Osteoblast (primary cell): ENCODE measurements at places on chromosomes 2 and 18. TPM values are rescaled to one million over a fixed set of nuclear protein-coding genes. Genes with fewer than 3 reads are reported as not detected.
A peak's percentile ranks its signal among the peaks of the same experiment; 100 is the strongest.

SMCHD1 gene
- 52.2 and 53.6 TPM in 2 replicates for total RNA-seq

STPG4 gene
- total RNA-seq = 0.59 and 0.72 TPM in 2 replicates

STEAP3 gene
- total RNA-seq = 27.4 and 40.9 TPM in 2 replicates

SLC23A3 gene
- 1.4 and 1.5 TPM in 2 replicates for total RNA-seq

DNA sequence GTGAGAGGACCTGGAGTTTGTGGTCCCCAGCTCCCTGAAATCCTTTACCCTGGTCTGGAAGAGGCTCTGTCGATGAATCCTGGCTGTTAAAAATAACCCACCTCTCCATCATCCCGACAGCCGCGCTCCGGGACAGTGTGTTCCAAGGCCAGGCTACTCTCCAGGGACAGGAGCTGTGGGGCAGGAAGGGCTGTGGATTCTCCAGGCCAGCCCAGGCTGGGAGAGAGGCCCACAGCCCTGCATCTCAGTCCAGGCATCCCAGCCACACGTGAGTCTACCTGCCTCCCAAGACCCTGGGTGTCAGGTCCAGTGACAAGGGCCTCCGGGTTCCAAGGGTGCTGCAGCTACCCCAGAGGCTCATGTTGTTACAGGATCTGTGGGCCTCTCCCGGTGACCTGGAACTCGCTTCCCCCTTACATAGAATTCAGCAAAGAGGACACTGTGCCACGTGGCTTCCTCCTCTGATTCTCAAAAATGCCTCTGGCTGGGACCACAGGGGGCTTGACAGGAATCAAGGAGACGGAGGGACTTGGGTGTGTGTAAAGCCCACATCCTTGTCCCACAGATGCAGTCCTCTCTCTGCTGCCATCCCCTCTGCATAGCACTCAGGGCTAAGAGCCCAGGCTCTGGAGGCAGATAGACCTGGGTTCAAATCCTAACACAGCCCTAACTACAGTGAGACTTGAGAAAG, 17.3 kb downstream of the ADRA2B start:
- H3K27me3 ChIP-seq = peaks cover 6% of the 10 kb centered on the region
- no peak overlapping the region for H3K27ac ChIP-seq
- H3K4me1 ChIP-seq = no peaks in the 10 kb centered on the region
- DNase-seq = peak; percentile 60

- DNase-seq = no peak
- no peaks in the 10 kb centered on the region for H3K27me3 ChIP-seq
- H3K27ac ChIP-seq = no peak overlapping the region
- H3K4me3 ChIP-seq = no peak overlapping the region
Observed at GRCh38 chr2:6518361-6518760, 347.3 kb downstream of the CMPK2 start.

GRCh38 chr2:117714745-117715417, 99.6 kb upstream of the DDX18 start:
- no peaks in the 10 kb centered on the region for H3K27me3 ChIP-seq
- no peaks in the 10 kb centered on the region for H3K36me3 ChIP-seq
- no peak for DNase-seq
- H3K27ac ChIP-seq = no peak overlapping the region

DNA sequence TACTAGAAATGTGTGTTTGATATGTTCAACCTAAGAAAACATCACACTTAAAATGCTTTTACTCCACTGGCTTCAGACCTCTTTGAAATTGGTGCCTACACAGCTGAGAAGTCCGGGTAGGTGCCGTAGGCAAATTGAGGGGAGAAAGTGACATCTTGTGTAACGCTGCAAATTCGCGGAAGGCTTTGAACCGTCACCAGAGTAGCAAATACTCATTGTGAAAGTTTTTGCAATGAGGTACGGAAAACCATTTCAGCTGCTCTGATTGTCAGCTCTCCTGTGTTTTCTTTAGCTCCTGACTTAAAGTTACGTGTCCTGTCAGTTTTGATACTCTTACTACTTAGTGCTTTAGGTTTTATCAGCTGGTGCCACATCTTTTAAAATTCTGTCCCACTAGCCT, 224.5 kb downstream of the FAM210A start:
- no peak for DNase-seq
- no peaks in the 10 kb centered on the region for H3K36me3 ChIP-seq
- H3K27ac ChIP-seq = no peak overlapping the region
- peaks cover 9% of the 10 kb centered on the region for H3K4me1 ChIP-seq
- H3K27me3 ChIP-seq = peaks cover 9% of the 10 kb centered on the region
- no peak overlapping the region for H3K4me3 ChIP-seq

- H3K4me1 ChIP-seq = peaks cover 10% of the 10 kb centered on the region
- H3K27me3 ChIP-seq = no peaks in the 10 kb centered on the region
- DNase-seq = peak; percentile 92
Observed at GRCh38 chr2:20378891-20379519, 28.4 kb upstream of the PUM2 start.

GRCh38 chr2:143828763-143829537, 691.0 kb downstream of the ZEB2 start:
- H3K4me1 ChIP-seq = no peaks in the 10 kb centered on the region
- no peaks in the 10 kb centered on the region for H3K36me3 ChIP-seq
- DNase-seq = no peak
- H3K27me3 ChIP-seq = no peaks in the 10 kb centered on the region
- H3K4me3 ChIP-seq = no peak overlapping the region

- no peaks in the 10 kb centered on the region for H3K27me3 ChIP-seq
- H3K36me3 ChIP-seq = peaks cover 9% of the 10 kb centered on the region
- H3K27ac ChIP-seq = no peak overlapping the region
- peak; percentile 79 for DNase-seq
- no peaks in the 10 kb centered on the region for H3K4me1 ChIP-seq
- no peak overlapping the region for H3K4me3 ChIP-seq
Observed at GRCh38 chr2:238278626-238279323, 9.6 kb downstream of the PER2 start.

GRCh38 chr2:9777081-9777480, 66.2 kb upstream of the TAF1B start:
- no peak overlapping the region for H3K4me3 ChIP-seq
- H3K27me3 ChIP-seq = no peaks in the 10 kb centered on the region
- H3K36me3 ChIP-seq = no peaks in the 10 kb centered on the region
- no peak overlapping the region for H3K27ac ChIP-seq
- no peak for DNase-seq

- H3K4me3 ChIP-seq = no peak overlapping the region
- no peaks in the 10 kb centered on the region for H3K27me3 ChIP-seq
- DNase-seq = no peak
- H3K4me1 ChIP-seq = peaks cover 44% of the 10 kb centered on the region
- no peak overlapping the region for H3K27ac ChIP-seq
Observed at GRCh38 chr2:9284521-9285297, 78.1 kb downstream of the ASAP2 start.

- no peaks in the 10 kb centered on the region for H3K36me3 ChIP-seq
- peaks cover 7% of the 10 kb centered on the region for H3K4me1 ChIP-seq
- peak; percentile 75 for DNase-seq
- no peaks in the 10 kb centered on the region for H3K27me3 ChIP-seq
Observed at GRCh38 chr2:201546576-201546975, 95.0 kb downstream of the STRADB start.

- H3K27me3 ChIP-seq = no peaks in the 10 kb centered on the region
- H3K27ac ChIP-seq = no peak overlapping the region
- no peak overlapping the region for H3K4me3 ChIP-seq
- H3K36me3 ChIP-seq = no peaks in the 10 kb centered on the region
- no peaks in the 10 kb centered on the region for H3K4me1 ChIP-seq
Observed at GRCh38 chr2:53217250-53217649, 550.4 kb upstream of the CHAC2 start.

DNA sequence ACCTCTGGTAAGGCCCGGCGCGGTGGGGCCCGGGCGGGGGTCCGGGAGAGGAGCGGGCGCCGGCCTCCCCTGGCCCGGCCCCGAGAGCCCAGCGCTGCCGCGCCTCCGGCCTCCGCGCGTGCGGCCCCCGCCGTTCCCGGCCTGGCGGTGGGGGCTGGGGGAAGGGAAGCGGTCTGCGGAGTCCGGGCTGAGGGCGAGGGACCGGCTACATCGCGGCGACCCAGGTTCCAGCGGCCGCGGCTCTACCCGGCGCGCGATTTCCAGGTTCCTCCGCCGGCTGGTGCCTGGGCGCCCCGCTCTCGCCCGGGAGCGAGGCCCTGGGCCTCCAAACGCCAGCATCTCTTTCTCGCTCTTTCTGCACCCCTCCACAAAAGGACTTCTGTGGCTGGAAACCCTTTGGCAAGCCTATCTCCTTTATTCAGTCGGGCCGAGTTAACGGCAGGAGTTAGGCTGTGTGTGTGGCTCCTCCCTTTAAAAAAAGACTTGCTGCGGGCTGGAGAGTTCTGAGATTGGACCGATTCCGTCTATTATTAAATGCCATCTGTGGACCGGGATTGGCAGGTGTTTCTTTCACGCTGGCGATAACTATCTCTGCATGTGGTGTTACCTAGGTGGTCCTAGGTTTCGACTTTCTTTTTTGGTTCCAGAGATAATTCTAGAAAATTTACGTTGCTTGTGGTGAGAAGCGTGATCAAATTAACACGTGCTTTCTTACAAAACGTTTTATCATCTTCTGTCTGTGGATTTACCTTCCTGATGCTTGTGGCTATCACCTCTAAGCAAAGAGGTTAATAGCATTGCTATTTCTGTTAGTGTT, 592 bp downstream of the ME2 start:
- peak overlapping the region; percentile 93 for H3K4me3 ChIP-seq
- H3K4me1 ChIP-seq = peaks cover 7% of the 10 kb centered on the region
- DNase-seq = peak; percentile 79

- no peaks in the 10 kb centered on the region for H3K36me3 ChIP-seq
- no peaks in the 10 kb centered on the region for H3K27me3 ChIP-seq
Observed at GRCh38 chr2:215577356-215577755, 141.5 kb upstream of the FN1 start.

GRCh38 chr2:169112841-169113240, 43.5 kb downstream of the DHRS9 start:
- no peak overlapping the region for H3K27ac ChIP-seq
- H3K4me1 ChIP-seq = peaks cover 3% of the 10 kb centered on the region
- H3K36me3 ChIP-seq = no peaks in the 10 kb centered on the region
- H3K4me3 ChIP-seq = no peak overlapping the region
- DNase-seq = no peak
- H3K27me3 ChIP-seq = no peaks in the 10 kb centered on the region

DNA sequence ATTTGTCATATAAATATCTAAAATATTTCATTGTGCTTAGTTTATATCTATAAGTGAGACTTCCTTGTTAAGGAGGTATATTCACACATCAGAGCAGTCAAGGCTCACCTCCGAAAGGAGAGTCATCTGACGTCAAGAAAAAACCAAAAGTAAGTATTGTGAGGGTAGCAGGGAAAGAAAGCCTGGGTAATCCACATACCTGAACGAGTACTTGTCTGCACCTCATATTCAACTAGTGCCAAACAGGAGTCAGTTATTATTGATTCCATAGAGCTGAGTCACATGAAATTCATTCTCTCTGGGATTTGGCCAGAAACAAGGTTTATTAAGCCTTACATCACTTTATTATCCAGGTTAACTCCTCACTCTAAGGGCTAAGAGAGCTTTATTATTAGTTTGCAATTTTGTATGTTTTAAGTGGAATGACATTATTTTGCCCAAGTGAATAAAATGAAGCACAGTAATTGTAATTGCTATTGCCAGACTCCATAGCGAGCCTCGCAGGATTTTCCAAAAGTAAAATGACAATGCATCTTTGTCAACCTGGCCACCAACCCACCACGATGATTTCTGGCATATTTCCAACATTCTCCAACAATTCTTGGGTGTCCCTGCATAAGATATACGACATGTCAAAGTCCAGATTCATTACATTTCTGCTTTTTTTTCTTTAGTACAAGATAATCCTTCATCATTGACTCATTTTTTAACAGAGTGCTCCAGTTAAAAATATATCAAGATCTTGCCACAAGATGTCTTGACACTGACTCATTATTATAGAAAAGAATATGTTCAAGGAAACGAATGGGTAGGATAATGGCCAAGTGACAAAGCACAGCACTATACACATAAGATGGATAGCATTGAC, 1210.4 kb upstream of the ACVR2A start:
- no peaks in the 10 kb centered on the region for H3K36me3 ChIP-seq
- no peaks in the 10 kb centered on the region for H3K27me3 ChIP-seq
- H3K27ac ChIP-seq = no peak overlapping the region
- DNase-seq = peak; percentile 17
- H3K4me3 ChIP-seq = no peak overlapping the region
- peaks cover 10% of the 10 kb centered on the region for H3K4me1 ChIP-seq

DNA sequence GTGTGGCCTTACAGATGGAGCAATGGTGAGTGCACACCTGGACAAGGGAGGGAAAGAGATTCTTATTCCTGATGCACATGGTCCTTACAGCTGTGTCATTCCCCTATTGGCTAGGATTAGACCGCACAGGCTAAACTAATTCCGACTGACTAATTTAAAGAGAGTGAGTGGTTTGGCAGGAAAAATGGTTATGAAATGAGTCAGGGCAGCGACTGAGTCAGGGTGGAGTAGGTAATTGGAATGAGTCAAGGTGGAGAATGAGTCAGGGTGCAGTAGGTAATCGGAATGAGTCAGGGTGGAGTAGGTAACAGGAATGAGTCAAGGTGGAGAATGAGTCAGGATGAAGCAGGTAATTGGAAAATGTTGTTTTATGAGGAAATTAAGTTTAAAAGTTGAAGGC, 1353.7 kb upstream of the LRRTM1 start:
- H3K27ac ChIP-seq = no peak overlapping the region
- DNase-seq = no peak
- H3K27me3 ChIP-seq = no peaks in the 10 kb centered on the region
- H3K4me1 ChIP-seq = no peaks in the 10 kb centered on the region

DNA sequence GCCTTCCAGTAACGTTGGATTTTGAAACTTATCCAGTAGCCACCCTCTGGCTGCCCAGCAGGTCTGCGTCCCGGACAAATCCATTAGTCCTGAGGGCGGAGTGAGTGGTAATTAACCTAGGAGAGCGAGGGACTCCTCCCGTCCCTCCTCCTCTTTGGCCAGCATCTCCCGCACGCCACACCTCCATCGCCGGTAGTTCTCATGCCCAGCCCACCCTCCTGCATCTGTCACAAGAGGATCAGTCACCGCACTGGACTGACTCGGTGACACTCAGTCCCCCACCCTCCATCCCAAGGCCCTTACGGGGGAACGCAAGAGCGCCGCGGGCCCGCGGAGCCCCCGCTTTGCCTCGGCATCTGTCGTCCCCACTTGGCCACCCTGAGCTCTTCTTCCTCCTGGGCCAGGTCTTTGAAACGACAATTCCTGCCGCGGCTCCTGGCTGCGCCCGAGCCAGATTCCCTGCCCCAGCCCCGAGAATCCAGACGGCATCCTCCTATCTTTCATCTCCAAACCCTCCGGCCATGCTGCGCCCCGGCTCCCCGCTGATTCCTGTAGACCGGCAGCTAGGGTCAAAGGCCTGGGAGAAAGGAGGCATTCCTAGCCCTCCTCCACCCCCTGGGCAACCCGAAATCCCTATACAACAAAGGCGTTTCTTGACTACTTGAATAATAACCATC, 77.5 kb downstream of the EIF2AK3 start:
- peak overlapping the region; percentile 63 for H3K4me3 ChIP-seq
- H3K27me3 ChIP-seq = peaks cover 3% of the 10 kb centered on the region
- DNase-seq = peak; percentile 60
